ENCODE measurements at places on chromosomes 3 and 15.
A peak's percentile ranks its signal among the peaks of the same experiment; 100 is the strongest.

- H3K36me3 ChIP-seq, result no peaks in the 10 kb centered on the region
- peaks cover 41% of the 10 kb centered on the region for H3K4me1 ChIP-seq
- H3K27ac ChIP-seq, result peak overlapping the region; percentile 89
- no peaks in the 10 kb centered on the region for H3K27me3 ChIP-seq
- peak overlapping the region; percentile 8 for H3K4me3 ChIP-seq
Observed at GRCh38 chr3:150062492-150062891, 91.8 kb upstream of the PFN2 start.

DNA sequence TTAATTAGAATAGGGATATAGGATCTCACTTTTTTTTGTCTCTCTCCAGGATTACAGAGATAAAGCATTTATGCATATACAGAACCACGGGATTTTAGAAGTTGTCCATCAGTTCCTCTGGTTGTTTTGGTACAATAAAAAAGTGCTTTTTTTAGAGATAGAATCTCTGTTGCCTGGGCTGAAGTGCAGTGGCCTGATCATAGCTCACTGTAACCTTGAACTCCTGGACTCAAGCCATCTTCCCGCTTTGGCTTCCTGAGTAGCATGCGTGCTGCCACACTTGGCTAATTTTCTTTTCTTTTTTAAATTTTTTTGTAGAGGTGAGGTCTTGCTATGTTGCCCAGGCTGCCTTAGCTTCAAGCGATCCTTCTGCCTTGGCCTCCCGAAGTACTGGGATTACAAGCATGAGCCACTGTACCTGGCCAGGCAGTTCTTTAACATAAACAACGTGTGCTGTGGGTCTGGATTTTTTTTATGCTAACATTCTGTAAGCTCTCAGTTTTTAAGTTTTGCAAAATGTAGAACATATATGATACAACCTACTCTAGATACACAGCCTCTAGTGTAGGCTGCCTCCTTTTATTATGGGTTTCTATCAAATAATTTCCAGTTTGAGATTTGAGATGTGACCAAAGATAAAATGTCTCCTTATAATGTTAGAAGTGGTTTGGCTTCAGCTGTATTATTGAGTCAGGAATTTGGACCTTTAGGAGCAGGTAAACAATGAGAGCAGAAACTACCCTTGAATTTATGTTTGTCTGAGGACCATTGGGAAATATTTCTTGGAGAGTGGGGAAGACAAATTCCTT, 57.4 kb upstream of the ULK4 start:
- DNase-seq, result no peak
- H3K36me3 ChIP-seq, result no peaks in the 10 kb centered on the region
- H3K27me3 ChIP-seq, result no peaks in the 10 kb centered on the region

GRCh38 chr15:75666823-75667501, 19.2 kb downstream of the SNX33 start:
- DNase-seq, result peak; percentile 93
- peak overlapping the region; percentile 93 for H3K27ac ChIP-seq
- H3K36me3 ChIP-seq, result peaks cover 12% of the 10 kb centered on the region
- H3K4me3 ChIP-seq, result no peak overlapping the region
- peaks cover 66% of the 10 kb centered on the region for H3K4me1 ChIP-seq

DNA sequence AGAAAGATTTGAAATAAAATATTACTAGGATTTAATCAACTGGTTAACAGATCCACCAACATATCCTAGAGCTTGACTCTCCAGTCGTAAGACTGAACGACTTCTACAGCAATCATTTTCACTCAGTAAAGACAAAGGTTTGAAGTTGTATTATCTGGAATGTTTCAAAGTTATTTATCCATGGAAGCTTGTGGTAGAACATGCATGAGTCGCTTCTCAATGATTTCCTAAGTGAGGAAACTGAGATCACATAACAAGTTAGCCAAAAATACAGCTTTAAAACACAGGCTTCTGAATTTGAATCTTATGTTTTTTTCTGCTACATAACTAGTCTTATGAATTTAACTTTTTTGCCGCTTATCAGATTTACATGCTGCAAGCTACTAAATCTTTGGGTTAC, 241.8 kb downstream of the FOXP1 start:
- DNase-seq, result no peak
- no peaks in the 10 kb centered on the region for H3K36me3 ChIP-seq
- no peak overlapping the region for H3K27ac ChIP-seq
- no peaks in the 10 kb centered on the region for H3K27me3 ChIP-seq
- no peaks in the 10 kb centered on the region for H3K4me1 ChIP-seq

- no peak for DNase-seq
- no peak overlapping the region for H3K27ac ChIP-seq
- no peak overlapping the region for H3K4me3 ChIP-seq
- no peaks in the 10 kb centered on the region for H3K27me3 ChIP-seq
- no peaks in the 10 kb centered on the region for H3K4me1 ChIP-seq
Observed at GRCh38 chr15:28001641-28002040, 97.5 kb downstream of the OCA2 start.

GRCh38 chr3:59878038-59878427, 828.2 kb upstream of the CFAP20DC start:
- H3K27me3 ChIP-seq, result no peaks in the 10 kb centered on the region
- H3K4me1 ChIP-seq, result no peaks in the 10 kb centered on the region
- no peak overlapping the region for H3K4me3 ChIP-seq
- no peaks in the 10 kb centered on the region for H3K36me3 ChIP-seq

GRCh38 chr3:136840252-136840651, 21.3 kb downstream of the SLC35G2 start:
- H3K27me3 ChIP-seq, result no peaks in the 10 kb centered on the region
- no peak overlapping the region for H3K27ac ChIP-seq
- DNase-seq, result no peak
- peaks cover 2% of the 10 kb centered on the region for H3K36me3 ChIP-seq
- no peaks in the 10 kb centered on the region for H3K4me1 ChIP-seq

- no peak overlapping the region for H3K4me3 ChIP-seq
- no peaks in the 10 kb centered on the region for H3K4me1 ChIP-seq
- no peaks in the 10 kb centered on the region for H3K27me3 ChIP-seq
- H3K36me3 ChIP-seq, result no peaks in the 10 kb centered on the region
- DNase-seq, result peak; percentile 4
- H3K27ac ChIP-seq, result no peak overlapping the region
Observed at GRCh38 chr3:97232393-97233034, 418.1 kb downstream of the EPHA6 start.

GRCh38 chr3:139695007-139695406, 17.2 kb upstream of the NMNAT3 start:
- H3K36me3 ChIP-seq, result no peaks in the 10 kb centered on the region
- H3K27ac ChIP-seq, result no peak overlapping the region
- H3K4me1 ChIP-seq, result no peaks in the 10 kb centered on the region
- no peak overlapping the region for H3K4me3 ChIP-seq

DNA sequence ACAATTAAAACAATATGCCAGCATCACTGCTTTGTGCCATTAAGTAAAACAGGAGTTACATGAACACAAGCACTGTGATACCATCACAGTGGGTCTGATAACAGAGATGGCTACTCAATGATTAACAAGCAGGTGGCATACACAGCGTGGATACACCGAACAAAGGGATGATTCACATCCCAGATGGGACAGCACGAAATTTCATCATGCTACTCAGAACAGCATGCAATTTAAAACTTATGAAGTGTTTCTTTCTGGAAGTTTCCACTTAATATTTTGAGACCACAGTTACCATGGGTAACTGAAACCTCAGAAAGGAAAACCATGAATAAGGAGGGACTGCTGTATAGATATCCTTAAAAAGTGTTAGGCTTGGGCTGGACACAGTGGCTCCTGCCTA, 44.5 kb downstream of the SLC24A1 start:
- peaks cover 17% of the 10 kb centered on the region for H3K36me3 ChIP-seq
- no peaks in the 10 kb centered on the region for H3K4me1 ChIP-seq
- H3K4me3 ChIP-seq, result no peak overlapping the region
- H3K27me3 ChIP-seq, result no peaks in the 10 kb centered on the region

- peaks cover 2% of the 10 kb centered on the region for H3K27me3 ChIP-seq
- no peak overlapping the region for H3K4me3 ChIP-seq
- no peaks in the 10 kb centered on the region for H3K36me3 ChIP-seq
- H3K4me1 ChIP-seq, result peaks cover 8% of the 10 kb centered on the region
Observed at GRCh38 chr3:13088028-13089006, 15.1 kb upstream of the IQSEC1 start.

DNA sequence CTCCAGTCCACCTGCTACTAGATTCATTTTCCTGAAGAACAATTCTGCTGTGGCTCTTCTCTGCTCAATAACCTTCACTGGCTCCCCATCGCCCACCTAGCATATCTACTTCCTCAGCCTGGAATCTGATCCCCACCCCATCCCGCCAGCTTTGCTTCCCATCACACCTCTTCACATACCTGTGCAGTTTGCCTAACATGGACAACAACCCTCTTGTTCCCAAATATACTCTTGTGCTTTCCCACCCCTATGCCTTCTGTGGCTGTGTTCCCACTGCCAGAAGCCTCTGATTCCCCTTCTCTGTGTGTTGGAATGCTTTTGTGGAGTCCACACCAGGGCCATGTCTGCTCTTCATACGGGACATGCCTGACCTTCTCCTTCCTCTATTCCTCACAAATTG, 29.5 kb downstream of the CMTM7 start:
- peak overlapping the region; percentile 72 for H3K27ac ChIP-seq
- H3K27me3 ChIP-seq, result no peaks in the 10 kb centered on the region
- H3K4me1 ChIP-seq, result peaks cover 44% of the 10 kb centered on the region
- DNase-seq, result no peak

- no peaks in the 10 kb centered on the region for H3K27me3 ChIP-seq
- no peak for DNase-seq
- H3K27ac ChIP-seq, result no peak overlapping the region
- H3K4me1 ChIP-seq, result no peaks in the 10 kb centered on the region
- no peaks in the 10 kb centered on the region for H3K36me3 ChIP-seq
Observed at GRCh38 chr3:105436687-105437086, 70.0 kb downstream of the ALCAM start.

DNA sequence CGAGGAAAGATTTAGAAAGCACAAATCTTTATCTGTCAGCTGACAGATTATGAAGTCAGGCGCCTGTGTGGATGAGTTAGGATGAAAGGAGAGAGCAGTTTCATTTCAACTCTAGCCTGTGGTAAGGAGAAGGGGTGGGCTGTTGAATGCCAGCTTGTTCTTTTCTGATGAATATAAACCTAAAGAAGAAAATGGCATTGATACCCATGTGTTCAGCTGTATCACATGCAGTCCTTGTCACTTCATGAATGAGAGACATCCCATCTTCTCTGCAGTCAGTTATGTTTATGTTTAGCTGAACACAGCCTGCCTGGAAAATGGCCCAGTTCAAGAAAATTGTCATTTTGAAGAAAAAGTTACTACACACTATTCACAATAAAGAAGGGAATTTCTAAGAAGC, 345.7 kb upstream of the RBMS3 start:
- H3K36me3 ChIP-seq, result no peaks in the 10 kb centered on the region
- H3K4me1 ChIP-seq, result no peaks in the 10 kb centered on the region
- no peak overlapping the region for H3K27ac ChIP-seq

DNA sequence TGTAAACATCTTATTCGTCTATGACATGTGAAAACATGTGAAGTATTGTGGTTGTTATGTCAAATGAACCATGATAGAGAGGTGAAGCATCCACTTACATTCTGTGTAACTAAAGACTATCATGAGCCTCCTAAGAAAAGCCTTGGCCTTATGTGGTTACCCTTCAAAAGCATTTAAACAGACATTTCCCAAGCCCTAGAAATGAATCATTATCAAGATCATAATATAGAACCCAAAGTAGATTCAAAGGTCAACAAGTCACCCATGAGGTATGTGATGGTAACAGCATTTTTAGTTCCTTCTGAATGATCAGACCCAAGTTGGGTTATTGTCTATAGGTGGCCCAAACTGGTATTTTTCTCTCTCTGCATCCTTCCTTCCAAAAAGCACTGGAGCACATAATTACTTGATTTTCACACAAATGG, 408.0 kb downstream of the TBL1XR1 start:
- no peaks in the 10 kb centered on the region for H3K27me3 ChIP-seq
- H3K4me1 ChIP-seq, result no peaks in the 10 kb centered on the region
- H3K4me3 ChIP-seq, result no peak overlapping the region
- no peak for DNase-seq
- no peak overlapping the region for H3K27ac ChIP-seq

- no peak overlapping the region for H3K27ac ChIP-seq
- no peaks in the 10 kb centered on the region for H3K4me1 ChIP-seq
- DNase-seq, result no peak
- H3K4me3 ChIP-seq, result no peak overlapping the region
- H3K36me3 ChIP-seq, result no peaks in the 10 kb centered on the region
Observed at GRCh38 chr3:109918740-109919139, 581.4 kb upstream of the DPPA4 start.
